Activated CD8-positive, alpha-beta memory T cell treated with anti-CD3 and anti-CD28 coated beads for 1 hour (primary cell): ENCODE measurements at places on chromosomes 2 and 18.

- DNase-seq, result no peak
Observed at GRCh38 chr18:32025744-32026143, 7.1 kb downstream of the RNF125 start.

DNA sequence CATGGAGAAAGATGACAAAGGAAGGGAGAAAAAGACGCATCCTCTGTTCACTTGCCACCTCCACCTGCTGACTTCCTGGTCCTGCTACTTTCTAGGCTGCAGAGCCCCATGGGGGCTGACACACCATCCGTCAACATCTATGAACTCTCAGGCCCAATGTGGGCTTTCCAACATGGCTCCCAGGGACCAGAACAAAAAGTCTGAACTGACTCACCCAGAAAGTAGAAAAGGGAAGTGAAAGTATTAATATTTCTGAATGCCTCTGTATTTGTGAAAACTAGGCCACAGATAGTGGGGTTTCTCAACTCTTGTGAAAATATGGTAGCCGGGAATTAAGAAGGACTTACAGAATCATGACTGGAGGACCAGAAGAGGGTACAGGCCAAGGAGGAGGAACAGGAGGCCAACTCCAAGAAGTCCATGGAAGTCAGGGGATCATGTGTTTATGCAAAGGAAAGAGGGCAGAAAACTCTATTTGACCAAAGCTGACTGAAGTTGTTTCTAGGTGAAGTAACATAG is 123.1 kb upstream of the CAB39 start:
- no peak for DNase-seq

- no peak for DNase-seq
Observed at GRCh38 chr2:12010059-12010458, 263.6 kb downstream of the LPIN1 start.

DNA sequence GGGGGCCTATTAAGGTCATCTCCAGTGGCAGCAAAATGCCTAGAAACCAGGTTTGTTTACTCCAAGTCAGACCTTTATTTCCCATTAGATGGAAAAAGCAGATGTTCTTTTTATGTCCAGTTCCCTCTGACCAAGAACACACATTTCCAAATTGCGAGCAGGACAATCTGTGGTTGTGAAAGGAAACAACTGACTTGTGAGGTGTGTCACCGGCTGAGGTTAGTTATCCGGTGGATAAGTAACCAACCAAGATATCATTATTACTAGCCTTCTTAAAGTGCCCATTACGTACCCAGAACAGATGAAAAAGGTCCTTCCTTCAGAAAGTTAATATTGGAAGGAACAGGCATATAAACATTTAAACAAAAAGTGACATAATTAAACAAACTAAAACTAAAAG is 112.9 kb downstream of the THADA start:
- DNase-seq, result no peak

GRCh38 chr2:181334158-181334826 is 122.9 kb upstream of the ITGA4 start:
- no peak for DNase-seq

DNA sequence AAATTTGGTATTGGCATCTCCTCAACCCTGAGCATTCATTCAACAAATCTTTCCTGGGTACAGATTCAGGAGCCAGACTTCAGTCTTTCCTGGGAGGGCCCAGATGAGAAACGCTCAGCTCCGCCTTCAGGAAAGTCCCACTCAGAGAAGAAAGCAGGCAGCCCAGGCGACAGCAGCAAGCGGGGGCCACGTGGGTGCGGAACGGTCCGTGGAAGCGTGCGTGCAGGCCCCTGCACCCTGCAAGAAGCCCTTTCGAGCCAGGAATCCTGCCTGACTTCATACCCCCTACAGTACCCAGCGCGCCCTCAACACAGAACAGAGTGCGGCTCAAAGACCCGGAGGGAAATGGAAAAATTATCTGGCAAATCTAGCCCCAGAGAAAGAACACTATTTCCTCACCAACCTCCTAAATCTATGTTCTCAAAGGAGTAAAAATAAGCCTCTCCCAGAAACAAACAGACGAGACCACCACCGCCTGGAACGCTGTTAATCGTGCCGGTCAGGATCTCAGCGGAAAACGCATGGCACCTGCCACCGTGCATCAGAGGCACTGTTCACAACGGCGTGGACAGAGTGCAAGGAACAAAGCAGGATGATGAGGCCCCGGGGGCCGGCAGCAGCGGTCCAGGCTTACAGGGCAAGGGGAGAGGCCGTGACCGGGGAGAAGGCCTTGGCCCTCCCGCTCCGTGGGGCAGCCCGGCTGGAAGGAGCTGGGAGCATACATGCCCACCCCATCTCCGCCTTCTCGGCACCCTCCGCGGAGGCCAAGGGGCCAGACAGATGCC is 318.3 kb downstream of the EIPR1 start:
- no peak for DNase-seq

DNA sequence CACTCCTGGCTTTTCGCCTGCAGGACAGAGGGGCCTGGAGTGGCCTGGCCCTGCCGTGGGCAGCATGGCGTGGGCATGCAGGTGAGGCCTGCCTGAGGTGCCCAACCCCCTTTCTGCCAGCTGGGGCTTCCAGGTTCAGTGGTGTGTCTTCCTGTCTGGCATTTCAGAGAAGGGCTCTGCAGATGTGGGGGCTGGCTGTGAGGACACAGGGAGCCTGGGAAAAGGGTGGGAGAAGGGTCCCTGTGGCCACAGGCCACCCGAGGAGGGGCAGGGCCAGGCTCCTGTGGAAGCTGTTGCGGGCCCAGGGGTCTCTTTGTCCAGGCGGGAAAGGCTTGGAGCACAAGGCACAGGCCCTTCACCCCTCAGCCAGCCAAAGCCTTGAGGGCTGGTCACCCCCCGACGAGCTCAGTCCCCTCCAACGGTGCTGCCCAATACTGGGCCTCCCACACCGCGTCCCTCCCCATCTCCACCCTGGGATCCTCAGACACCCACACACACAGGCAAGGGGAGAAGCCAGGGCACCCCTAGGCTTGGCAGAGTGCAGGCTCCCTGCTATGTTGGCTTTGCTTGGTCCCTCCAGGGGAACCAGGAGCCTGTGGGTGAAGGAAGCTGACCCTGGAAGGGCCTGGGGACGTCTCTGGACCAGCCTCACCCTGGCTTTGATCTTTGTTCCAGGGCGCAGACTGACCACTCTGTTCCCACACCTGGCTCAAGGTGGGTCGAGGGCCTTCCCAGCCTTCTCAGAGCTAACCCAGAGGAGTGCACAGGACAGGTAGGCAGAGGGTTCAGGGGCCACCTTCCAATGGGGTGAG is 3.7 kb upstream of the AQP12A start:
- DNase-seq, result no peak

- DNase-seq, result no peak
Observed at GRCh38 chr18:61887838-61888237, 5.0 kb downstream of the RNF152 start.

DNA sequence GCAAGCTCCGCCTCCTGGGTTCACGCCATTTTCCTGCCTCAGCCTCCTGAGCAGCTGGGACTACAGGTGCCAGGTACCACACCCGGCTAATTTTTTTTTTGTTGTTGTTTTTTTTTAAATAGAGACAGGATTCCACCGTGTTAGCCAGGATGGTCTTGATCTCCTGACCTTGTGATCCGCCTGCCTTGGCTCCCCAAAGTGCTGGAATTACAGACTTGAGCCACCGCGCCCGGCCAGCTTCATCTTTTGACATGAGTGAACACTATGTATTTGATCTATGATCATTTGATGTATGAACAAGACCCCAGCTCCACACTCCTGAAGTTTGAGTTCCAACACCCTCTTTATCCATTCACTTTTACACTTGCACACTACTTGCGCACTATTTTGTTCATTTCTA is 43.4 kb upstream of the LPIN2 start:
- DNase-seq, result no peak
